NCI-H748 treated with DMSO at 0.1 percent for 48 hours (cell line): ENCODE measurements at places on chromosomes 3 and 15.
A peak's percentile ranks its signal among the peaks of the same experiment; 100 is the strongest.

DNA sequence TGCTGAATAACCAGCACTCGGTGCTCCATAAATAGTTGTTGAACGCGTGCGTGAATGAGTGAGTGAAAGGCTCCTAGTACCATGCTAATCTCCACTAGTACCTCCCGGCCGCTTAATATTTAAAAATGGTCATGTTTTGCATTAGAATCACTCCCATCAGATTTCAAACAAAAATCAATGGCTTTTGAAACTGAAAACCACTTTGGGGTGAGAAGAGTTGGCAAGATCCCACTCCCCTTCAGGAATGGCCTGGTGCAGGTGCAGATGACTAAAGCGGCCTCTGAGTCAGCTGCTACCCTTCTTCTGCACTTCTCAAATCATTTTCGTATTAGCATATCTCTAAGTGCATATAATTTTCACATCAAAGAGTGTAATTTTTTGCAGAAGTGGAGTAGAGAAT is 425.3 kb upstream of the PROK2 start:
- no peak for DNase-seq

DNA sequence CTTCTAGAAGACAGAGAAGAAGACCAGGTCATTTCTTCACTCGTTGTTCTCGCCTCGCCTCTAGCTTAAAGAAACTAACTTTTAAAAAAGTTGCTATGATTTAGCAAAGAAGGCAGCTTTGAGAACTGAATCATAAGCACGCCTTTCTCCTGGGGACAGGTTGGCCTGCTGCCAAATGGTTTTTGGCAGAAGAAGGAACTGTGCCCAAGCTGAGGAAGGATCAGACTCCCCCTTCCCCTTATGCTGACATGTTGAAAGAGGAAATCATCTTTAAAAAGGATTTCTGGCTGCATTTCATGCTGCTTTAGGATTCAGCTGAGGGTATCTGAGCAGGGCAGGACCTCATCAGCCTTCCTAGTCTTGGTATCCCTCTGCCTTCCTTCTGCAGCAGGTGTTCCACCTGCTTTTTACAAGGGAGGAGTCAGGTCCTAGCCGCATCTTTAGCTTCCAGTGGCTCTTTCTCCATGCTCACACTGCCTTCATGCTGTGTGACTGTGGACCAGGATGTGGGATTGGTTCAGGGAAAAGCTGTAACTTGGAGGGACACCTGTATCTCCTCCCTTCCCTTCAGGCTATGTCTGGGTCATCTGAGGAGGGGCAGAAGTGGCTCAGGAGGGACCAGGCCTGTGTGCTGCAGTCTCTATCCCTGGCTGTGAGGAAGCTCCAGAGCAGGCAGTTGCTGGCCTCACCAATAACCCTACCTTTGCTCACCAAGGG is 34.1 kb upstream of the HACD2 start:
- no peak for DNase-seq

DNA sequence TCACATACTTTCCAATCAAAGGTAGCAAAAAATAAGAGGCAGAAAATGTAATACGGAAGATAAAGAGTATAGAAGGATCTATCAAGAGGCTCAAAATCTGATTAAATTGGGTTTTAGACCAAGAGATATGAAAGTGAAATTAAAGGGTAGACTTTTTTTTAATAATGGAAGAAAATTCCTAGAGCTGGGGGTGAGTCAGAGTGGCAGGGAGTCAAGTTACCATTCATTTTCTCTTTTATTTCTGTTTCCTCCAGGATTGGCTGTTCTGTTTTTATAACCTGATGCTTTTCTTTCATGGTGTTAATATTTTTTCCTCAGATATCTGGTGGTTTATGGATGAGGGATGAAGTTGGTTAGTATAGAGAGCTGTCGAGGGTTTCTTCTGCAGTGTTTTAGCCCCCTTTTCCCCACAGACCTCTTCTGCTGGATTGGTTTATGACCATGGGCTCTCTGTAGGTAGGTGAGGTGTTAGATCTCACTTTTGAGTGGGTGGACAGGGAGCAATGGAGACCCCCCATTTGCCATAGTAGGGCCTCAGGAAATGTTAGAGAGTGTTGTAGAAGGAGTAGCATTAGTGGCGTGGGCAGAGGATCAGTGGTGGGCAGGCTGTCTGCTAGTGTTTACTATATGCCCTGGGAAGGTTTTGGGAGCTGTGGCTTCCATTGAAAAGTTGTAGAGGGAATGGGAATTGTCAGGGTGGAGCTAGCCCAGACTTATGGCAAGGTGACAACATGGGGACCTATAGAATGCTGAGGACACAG is 201.6 kb upstream of the GOLGA6L4 start:
- no peak for DNase-seq

- DNase-seq = no peak
Observed at GRCh38 chr15:99511866-99512661, 53.7 kb upstream of the MEF2A start.

DNA sequence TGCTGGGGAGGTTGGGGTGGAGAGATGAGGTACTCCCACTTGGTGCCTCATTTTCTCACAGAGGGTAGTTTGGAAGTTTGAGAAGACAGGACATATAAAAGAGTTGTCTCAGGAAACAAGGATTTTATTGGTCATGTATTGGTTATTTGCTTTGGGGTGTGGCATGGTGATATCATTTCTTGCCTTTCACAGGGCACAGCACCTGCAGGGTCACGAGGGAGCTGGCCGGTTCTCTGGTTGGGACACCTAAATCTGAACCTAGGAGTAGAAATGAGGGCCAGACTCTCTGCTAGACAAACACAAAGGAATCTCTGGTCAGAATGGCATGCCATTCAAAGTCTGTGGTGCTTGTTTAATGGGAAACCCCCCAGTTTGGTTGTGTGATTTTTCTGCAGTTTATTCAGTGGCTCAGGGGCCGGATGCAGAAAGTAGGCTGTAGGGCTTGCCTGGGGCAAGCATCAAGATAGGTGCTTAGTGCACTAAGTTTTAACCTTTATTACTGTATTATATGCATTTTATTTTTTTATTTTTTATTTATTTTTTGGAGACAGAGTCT is 237.7 kb upstream of the EIF1B start:
- no peak for DNase-seq

DNA sequence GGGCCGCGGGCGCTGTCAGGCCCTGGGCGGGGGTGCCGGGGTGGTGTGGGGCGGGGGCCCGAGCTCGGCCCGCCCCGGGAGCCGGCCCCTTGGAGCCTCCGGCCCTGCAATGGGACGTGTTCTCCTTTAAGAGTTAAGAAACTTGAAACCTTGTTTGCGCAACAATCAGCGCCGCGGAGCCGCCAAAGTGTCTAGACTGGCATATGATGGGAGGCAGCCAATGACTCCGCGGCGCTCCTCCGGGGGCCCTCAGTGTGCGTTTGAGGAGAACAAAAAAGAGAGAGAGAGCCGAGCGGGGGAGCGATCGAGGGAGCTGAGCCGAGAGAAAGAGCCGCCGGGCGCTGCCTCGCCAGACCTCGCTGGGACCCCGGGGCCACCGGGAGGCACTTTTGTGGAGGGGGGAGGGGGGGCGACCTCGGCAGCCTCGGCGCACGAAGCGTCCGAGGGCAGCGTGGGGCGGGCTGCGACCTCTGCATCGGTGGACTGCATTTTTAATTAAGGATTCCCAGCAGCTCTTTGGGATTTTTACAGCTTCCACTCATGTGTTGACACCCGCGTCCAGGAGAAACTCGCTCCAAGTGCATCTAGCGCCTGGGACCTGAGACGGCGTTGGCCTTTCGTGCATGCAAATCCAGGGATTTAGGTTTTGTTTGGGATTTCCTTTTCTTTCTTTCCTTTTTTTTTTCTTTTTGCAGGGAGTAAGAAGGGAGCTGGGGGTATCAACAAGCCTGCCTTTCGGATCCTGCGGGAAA is at the start of gene SMAD6:
SMAD6 (plus strand) TSS at position 202 of the 752 bp plus-strand sequence. CDS start 1,023 bp downstream, outside the sequence.
- DNase-seq = peak; percentile 74

DNA sequence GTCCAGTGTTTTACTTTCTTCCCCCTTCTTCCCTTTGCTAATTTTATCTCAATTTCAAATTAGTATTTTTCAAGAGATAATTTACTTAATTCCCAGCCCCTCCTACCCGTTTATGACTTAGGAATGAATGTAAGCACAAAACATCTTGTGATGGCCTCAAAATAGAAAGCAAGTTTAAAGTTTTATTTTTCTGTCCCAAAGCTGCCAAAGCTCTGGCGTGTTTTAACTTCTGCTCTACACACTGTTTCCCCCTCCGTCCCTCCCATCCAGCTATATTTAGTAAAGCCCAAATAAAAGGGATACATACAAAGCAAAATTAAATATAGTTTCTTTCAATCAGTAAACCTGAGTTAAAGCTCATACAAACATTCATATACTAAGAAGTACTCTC is 59.9 kb downstream of the IGF2BP2 start:
- no peak for DNase-seq

DNA sequence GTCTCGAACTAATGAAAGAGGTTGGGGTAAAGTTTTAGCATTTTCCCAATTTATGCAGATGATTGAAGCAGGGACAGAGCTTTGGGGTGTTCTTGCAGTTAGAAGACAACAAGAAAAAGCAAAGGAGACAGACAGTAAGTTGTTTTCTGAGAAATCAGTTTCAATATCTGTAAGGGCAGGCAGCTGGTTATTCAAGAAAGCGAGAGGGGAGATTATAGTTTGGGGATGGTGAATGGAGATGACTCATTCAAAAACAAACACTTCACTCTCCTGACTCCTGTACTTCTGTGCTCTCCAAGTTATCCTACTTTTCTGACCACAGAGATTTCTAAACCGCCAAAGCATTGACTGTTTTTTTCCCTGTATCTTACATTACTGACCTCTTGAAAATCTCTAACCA is 352.0 kb downstream of the GAP43 start:
- no peak for DNase-seq

- no peak for DNase-seq
Observed at GRCh38 chr15:99399061-99399460, 147.8 kb downstream of the LRRC28 start.

- DNase-seq = no peak
Observed at GRCh38 chr3:190747571-190747970, 114.9 kb downstream of the GMNC start.

DNA sequence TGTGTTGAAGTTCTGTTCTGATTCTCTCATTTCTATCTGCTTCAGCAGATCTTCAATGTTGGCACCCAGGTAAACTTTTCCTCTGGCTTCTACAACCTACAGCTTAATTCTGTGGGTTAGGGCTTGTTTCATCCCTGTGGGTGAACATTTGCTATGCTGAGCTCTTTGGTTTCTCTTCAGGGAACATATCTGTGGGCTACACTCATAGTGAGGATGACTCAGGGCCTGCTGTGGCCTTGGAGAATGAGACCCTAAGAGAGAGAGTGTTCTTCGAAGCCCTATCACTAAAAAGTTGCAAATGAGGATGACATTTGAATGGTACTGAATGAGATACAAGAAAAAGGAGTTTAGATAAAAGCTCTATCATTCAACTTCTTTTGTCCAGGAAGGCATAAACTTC is 346.2 kb upstream of the CBLB start:
- DNase-seq = no peak

DNA sequence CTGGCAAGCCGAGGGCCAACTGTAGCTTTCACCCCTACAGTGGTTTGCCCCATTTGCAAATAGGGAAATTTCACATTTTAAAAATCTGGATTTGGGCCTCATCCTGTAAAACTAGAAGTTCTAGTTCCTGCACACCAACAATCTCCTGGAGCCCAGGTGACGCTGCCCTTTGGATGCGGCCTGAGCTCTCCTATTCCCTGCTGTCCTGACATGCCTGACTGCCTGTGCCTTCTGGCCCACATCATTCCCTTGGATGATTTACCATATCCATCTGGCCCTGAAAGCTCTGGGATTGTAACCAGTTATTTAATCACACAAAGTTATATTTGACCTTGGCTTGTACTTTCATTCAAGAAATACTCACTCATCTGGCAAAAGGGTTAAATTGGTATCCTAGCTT is 272.3 kb downstream of the ARRDC4 start:
- DNase-seq = no peak

DNA sequence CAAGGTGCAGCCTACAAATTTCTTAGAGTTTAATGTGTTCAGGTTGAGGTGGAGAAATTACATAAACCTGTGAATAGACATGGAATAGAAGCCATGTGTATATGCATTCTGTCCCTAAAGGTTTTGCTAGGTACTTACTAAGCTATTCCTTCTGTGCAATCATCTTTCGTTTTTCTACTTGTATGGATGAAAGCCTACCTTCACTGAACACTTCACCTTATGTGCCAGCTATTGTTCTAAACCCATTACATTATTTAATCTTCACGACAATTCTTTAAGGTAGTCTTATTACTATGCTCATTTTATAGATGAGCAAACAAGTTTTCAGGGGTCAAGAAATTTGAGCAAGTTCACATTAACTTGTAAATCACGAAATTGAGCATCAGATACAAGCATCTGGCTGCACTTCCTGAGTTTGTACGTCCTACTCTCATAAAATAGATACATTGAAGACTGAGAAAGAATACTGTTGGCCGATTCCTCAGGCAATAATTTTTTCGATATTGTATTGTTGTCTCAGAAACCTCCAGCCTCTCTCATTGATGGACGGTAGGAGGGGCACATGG is 635 bp upstream of the RCN2 start:
- no peak for DNase-seq

GRCh38 chr15:90706394-90707327 is 10.5 kb upstream of the BLM start:
- DNase-seq = no peak

DNA sequence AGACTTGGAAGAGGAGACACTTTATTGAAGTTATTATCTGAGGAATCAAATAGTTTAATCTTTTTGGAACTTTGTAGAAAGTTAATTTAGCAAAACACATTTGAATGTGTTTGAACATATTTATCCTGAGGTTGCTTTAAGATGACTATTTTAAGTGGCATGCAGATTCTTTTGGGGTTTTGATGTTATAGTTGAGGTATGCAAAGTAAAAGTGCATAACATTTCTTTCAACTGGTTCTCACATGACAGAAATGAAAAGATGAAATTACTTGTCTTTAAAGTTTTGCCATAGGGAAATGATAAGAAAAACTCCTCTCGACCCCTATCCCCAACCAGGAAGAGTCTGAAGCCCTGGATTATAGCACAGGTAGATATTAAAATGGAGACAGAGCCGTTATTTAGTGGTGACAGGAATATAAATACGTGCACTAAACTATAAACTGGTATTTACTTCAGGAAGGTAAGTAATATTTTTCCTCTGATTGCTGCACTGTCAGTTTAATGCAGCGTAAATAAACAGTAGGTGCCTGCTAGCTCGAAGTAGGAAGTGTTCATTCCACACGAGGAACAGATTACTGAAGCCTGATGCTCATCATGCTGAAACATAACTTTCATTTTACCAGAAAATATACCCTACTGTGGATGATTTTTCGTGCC is 15.1 kb upstream of the SATB1 start:
- DNase-seq = no peak

DNA sequence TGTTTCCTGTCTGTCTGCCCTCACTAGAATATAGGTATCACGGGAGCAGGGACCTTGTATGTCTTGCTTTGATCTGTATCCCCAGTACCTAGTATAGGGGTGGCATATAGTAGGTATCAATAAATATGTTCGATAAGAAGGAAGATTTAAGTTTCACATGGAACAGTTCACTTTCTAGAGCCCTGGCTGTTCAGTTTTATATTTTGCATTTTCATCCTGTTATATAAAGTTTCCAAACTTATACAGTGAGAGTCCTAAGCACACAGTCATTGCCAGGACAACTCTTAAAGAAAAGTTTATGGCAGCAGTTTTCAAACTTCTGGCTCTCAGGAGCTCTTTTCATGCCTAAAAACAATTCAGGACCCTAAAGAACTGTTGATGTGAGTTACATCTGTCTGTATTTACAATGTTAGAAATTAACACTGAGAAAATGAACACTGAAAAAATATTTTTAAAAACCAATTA is 13.4 kb downstream of the ITPR1 start:
- DNase-seq = no peak
